Colonic mucosa (tissue), 4 donors: ENCODE measurements at places on chromosomes 11 and 22. TPM values are rescaled to one million over a fixed set of nuclear protein-coding genes. Genes with fewer than 3 reads are reported as not detected.
A peak's percentile ranks its signal among the peaks of the same experiment; 100 is the strongest.

- DNase-seq, result no peak
Measured at GRCh38 chr22:16824716-16825687, at the start of gene XKR3. XKR3 (minus strand) TSS chr22:16825411; CDS start chr22:16808073, 17,338 bp downstream.

Gene INPP5J
- 18.3 TPM for total RNA-seq

- DNase-seq, result no peak
Measured at GRCh38 chr11:121086866-121087265, 14.2 kb upstream of the TECTA start.

Gene APOL6
- total RNA-seq, result 40.3 TPM

Gene LMO1
- total RNA-seq, result not detected

- DNase-seq, result no peak
Measured at GRCh38 chr22:44220727-44221680, 40.3 kb downstream of the PARVG start.

DNA sequence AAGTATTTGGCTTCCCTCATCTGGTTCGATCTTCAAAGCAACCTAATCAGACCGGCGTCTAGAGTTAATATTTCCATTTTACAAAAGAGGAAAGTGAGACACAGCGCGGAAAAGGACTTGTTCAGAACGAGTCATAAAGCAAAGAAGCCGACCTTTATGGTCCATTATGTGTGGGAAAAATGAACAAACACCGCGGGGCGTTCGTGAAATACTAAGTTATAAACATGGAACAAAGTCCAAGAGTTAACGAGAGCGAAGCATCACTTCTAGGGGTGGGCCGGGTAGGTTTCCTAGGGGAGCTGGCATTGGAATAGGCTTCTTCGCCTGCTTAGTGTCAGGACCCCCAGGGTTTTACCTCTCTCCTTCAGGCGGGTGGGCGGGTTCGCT lies 575 bp downstream of the DUSP18 start:
- peak; percentile 80 for DNase-seq

DNA sequence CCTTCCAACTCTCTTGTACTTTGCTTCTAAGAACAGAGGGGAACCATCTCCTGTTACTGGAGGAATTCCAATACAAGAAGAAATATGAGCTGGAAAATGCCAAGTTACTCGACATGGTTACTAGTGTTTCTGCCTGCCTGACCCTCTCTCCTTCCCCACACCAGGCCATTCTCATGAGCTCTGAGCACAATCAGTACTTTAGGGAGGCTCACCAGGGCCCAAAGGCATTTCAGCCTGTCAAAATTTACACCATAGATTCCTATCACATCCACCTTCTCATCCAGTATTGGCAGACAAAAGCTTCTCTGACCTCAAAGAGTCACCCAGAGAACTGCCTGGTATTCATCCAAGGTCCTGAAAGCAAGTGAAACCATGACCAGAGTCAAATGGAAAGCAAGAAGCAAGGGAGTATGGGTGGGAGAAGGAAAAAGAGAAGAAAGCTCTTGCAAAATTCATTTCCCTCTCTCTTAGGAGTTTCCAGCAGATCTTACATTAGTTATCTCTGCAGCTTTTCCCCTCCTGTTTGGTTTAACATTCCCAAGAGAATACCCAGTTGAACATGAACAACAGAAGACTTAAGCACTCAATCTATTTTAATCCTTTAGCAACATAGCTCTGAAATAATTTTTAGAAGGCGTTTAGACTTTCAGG lies 58.7 kb upstream of the NCAM1 start:
- DNase-seq, result no peak

Gene PPP1CA
- total RNA-seq, result 242 TPM

Gene MOV10L1
- total RNA-seq, result 0.27 TPM
